Activated CD8-positive, alpha-beta memory T cell treated with anti-CD3 and anti-CD28 coated beads for 24 hours (primary cell): ENCODE measurements at places on chromosomes 12 and 14.

DNA sequence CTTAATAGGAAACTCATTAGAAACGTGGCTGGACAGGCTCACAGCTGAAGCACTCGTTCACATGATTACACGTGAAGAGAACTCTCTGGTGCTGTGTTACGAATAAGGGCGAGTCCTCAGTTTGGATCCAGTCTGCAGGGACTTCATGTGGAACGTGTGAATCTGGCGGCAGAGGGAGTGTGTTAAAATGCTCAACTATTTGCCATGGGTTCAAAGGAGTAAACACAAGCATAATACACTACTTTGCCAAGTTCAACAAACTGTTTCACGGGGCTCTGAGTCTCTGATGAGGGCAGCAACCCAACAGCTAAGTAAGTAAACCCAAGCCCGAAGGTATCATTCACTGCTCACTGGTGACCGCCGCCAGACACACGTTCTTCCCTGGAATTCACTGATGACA is 42.4 kb downstream of the NUAK1 start:
- DNase-seq, result no peak

DNA sequence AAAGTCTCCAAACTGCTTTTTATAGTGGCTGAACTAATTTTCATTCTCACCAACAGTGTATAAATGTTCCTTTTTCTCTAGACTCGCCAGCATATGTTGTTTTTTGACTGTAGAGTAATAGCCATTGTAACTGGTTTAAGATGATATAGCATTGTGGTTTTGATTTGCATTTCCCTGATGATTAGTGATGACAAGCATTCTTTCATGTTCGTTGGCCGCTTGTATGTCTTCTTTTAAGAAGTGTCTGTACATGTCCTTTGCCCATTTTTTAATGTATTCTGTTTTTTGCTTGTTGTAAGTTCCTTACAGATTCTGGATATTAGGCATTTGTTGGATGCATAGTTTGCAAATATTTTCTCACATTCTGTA is 404.9 kb downstream of the FLRT2 start:
- DNase-seq, result no peak

DNA sequence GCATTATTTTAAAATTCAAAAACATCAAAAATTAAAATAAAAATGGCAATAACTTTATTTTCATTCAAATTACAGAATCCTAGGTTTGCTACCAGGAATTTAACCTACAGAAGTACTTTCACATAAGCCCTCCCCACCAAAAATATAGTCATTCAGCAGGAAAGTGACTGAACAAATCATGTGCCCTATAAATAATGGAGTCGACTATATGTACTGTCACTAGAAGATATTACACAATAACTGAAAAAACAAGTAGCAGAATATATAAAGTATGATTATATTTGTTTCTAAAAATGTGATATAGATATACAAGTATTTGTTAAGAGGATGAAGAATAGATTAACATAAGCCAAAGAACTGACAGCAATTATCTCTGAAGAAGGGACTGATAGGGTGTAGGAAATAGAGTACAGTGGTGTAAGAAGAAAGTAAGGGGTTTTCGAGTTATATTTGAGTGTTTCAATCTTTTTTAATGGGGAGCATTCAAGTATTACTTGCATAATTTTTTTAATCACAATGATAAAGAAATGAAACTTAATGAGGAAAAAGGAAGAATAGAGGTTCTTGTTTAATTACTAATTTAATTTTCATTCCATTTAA is 7.9 kb downstream of the C2CD5 start:
- no peak for DNase-seq

DNA sequence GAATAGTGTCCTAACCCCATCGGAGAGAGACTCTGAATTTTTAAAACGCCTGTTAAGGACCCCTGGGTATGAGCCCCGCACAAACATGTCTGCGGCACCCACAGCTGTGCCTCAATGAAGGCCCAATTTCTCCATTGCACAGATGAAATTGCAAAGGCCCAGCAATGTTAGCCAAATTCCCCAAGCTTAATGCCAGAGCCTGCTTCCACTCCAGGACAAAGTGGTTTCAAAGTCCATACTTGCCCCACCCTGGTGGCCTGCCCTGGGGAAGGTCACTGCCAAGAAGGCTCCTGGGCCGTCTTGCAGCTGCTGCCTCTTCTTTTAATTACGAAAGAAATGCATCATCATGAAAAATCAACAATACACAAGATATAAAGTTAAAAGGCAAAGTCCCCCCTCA is 1179.7 kb downstream of the VRK1 start:
- DNase-seq, result peak; percentile 71

- DNase-seq, result no peak
Observed at GRCh38 chr12:45381351-45381750, 165.5 kb downstream of the ANO6 start.

DNA sequence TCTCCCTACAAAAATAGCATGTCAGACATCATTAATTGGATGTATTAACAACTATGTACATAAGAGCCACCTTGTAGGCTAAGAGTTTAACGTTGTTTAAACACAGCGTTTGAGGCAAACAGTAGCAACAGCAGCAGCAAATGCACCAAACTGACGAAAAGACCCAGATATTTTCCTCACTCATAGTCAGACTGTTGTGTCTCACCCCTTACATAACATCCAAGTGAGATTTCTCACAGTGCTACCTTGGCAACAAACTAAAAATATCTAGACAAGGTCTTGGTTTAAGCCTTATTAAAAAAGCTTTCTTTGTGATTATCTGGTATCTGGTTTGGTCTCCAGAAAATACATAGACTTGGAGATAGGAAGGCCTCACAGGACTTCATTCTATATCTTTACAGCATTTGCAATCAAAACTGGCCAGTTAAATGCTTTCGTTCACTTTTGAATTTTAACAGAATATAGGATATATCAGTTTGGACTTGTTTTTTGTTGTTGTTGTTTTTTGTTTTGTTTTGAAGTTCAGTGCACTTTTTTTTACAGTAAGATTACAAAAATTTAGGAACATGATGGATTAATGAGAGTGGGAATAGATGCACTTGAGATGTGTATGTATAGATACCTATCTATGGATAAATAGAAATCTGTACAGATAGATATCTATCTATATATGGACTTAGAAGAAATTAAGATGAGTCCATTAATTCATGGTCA is 4.1 kb downstream of the BHLHE41 start:
- no peak for DNase-seq

DNA sequence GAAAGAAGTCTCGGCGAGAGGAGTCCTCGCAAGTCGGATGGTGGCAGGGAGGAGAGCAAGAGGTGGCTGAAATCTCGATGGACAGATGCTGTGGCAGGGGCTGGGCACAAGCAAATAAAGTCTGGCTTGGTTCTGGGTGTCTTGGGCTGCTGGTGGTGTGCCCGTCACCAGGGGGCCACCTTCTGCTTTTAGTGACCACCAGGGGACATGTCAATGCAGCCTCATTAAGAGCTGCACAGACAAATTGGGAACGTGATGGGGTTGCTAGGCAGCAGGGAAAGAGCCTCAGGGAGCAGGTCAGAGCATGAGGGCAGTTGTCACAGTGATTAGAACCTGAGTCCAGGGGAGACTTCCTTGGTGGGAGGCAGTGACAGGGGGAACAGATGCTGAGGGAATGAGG is 44.0 kb downstream of the LRRC74A start:
- DNase-seq, result no peak

DNA sequence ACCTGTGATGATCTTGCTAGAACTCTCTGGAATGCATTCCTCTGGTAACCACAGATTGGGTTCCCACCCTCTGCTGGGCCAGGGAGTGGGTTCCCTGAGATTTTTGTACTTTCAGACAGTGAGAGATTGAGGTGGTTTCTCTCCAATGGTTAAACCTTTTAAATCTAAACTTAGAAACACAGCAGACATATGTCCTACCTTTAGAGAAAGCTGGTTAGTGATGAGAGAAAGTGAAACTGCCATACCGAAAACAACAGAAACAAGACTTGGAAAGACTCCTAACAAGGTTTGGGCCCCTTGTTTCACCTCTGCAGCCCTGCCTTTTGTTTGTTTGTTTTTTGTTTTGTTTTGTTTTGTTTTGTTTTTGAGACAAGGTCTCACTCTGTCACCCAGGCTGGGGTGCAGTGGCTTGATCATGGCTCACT is 9.7 kb upstream of the SGPP1 start:
- DNase-seq, result no peak

- DNase-seq, result no peak
Observed at GRCh38 chr14:88463318-88463717, 77.9 kb downstream of the SPATA7 start.

DNA sequence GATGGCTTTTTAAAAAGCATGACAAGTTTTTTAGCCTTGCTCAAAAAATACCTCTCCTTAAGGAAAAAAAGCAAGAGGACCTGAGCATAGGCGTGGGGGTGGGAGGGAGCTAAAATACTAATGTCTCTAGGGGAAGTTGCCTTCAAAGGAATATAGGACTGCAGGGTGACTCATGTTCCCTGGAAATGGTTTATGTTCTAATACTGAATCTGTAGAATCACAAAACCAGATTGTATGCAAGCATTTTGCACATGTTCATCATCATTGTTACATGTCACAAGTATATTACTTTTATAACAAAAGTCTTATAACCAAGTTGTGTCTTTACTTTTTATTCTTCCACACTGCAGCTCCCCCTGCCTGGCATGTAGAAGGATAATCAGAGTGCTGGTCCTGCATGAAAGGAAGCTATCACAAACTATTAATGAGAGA is 36.6 kb downstream of the GPR135 start:
- no peak for DNase-seq

- no peak for DNase-seq
Observed at GRCh38 chr14:53793790-53794505, 162.7 kb downstream of the BMP4 start.

DNA sequence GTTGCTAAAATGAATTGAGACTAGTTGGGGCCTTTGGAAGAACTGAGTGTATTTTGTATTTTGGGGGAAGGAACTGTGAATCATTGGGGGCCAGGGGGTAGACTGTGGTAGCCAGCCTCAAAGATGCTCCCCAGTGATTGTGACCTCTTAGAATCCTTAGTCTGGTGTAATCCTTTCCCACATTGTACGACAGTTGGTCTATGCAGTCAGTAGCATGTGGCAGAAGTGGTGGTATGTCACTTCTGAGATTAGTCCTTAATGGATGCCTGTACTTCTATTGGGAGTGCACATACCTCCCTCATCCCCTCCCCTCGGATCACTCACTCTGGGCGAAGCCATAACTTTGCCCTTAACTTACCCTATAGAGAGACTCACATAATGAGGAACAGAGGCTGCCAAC is 48.0 kb downstream of the USP15 start:
- no peak for DNase-seq

- peak; percentile 70 for DNase-seq
Observed at GRCh38 chr12:53325511-53326061, 4.2 kb upstream of the AAAS start.

GRCh38 chr12:103827911-103828391 is 13.1 kb downstream of the NT5DC3 start:
- no peak for DNase-seq

- DNase-seq, result no peak
Observed at GRCh38 chr12:9387450-9387849, 179.3 kb upstream of the PZP start.

DNA sequence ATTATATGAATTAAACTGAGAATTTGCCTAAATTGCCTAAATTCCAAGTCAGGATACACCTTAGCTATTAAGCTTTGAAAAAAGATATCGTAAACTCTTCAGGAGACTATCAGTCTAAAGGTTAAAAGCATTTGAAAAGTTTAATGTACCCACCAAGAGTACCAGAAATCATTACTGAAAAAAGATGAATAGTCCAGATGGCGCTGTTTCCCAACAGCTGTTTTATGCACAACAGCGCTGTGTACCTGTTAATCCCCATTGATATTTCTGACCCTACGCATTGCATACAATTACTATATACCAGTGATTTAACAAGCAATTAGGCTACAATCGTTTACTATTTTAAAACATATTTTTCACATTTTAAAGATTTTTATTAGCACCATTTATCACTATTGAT is 185.0 kb downstream of the PLCZ1 start:
- DNase-seq, result no peak

DNA sequence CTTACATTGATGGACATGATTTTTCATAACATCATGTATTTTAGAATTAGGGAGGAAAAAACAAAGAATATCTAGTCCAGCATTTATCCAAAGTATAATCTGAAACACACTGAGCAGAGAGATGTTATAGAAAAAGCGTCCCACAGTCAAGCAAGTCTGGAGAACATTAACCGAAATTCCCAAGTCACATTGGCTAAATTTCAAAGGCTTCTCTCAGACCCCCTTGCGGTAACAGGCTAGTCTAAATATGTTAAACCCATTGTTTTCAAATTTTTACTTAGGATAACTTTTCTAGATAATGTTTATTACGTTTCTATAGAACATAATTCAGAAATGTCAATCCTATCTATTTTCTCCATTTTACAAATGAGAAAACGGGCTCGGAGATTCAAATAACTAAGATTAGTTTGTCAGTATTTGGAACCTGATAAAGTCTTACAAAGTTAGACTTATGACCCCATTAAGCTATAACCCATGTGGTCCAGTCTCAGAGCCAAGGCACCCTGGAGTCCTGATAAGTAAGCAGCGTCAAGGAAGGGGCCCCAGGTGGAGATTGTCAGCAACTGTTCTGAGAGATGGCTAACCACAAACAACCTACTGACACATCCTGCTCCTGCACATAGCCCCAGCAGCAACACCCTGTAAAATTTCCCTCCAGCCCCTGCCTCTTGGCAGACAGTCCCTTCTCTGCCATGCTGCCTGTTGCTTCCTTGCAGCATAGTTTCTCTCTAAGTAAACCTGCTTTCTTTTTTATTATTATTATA is 220.6 kb upstream of the TMEM260 start:
- DNase-seq, result no peak

DNA sequence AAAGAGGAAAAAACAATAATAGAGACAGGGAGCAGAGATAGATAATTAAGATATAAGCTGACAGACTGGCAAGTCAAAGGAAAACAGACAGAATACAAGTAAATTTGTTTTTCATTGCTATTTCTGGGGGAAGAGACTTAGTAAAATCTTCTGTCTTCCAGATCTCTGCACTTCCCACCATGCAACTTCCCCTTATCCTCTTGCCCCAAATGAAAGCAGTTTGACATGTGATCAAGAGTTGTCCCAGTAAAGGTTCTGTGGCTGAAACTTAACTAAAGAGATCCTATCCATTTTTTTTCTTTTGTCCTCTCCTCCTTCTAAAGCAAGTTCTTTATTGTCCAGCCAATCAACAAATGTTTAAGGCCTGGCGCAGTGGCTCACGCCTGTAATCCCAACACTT is 1.5 kb upstream of the MLF2 start:
- DNase-seq, result no peak

DNA sequence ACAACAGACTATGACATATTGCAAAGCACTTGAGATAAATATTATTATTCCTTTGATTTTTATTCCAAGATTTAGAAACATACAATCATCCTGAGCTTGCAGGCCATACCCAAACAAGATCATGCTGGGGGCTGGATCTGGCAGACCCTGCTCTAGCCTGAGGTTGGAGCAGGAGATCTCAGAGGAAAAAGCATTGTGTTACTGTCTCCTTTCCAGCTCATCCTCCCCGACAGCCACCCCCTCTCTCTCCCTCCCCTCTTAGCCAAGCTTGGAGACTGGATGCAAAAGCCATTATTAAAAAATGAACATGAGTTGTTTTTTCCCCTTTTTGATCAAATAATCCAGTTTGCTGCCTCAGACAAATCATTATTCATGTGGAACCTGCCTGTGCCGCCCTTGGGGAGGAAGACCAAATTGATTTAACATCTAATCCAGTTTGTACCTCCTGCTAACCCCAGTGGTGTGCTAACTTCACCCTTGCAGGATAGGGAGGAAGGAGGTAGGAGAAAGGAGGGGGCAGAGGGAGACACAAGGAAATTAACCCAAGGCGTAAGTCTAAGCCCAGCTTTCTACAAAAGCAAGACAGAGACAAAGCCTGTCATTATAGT is 565.8 kb upstream of the TBX3 start:
- no peak for DNase-seq

GRCh38 chr14:101889898-101890297 is 74.5 kb upstream of the DYNC1H1 start:
- DNase-seq, result peak; percentile 30

GRCh38 chr12:44611538-44611937 is 264.6 kb downstream of the NELL2 start:
- no peak for DNase-seq
